ENCODE measurements at places on chromosomes 1 and 21.

GRCh38 chr1:204438628-204439027 is 27.0 kb upstream of the PPP1R15B start:
- DNase-seq, result peak; percentile 97

DNA sequence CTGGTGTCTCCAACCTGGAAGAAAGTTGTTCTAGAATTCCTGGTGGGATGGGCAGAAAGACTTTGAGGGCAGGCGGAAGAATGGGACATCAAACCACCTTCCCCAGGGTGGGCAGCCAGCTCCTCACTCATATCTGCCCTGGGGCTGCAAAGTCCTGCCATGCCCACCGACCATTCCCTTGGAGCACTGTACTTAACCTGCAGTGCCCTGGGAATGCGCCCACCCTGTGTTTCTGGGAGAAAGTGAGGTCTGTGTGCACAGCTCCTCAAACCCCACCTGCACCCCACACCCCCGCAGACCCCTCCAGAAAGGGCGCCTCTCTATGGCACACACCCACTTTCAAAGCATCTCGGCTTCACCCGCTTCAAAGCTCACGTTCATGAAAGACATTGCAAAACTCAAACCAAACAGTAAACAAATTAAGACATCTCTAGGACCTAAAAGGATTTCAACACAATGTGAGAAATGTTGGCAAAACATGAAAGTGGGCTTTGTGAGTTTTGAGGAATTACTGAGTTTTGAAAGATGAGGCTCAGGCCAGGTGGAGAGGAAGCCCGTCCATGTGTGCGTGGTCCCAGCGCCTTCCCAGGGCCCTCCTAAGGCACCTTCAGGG is 25.1 kb downstream of the KRTAP10-1 start:
- DNase-seq, result no peak

- DNase-seq, result no peak
These were observed 74.3 kb upstream of the VANGL1 start for GRCh38 chr1:115567431-115567830.

DNA sequence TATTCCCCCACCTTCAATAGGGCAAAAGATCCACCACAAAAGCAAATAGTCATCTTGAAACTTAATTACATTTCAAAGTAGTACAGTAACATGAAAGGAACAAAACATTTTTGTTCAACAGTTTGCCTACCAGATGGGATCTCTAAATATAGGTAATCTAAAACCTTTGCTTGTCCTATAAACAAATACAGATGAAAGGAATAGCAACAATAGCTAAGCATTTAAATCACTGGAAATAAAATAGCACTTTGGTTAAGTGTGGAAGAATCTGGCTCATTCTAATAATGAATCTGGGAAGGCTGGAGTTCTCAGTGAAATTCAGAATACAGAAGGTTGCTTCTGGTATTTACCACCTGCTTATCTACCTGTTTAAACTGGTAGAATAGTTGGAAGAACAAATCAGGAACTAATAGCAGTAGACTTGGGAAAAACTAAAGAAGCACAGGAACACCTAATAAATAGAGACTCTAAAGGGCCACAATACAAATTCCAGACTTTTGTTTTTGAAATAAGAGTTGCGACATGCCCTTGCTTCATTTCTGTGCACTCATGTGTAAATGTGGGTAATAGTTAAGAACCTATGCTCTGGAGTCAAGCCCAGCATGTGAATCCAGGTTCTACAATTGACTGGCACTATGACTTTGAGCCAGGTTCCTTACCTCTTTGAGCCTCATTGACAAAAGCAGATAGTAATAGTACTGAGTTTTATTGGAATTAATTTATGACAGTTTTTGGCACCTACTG is 2.3 kb upstream of the LYPLAL1 start:
- peak; percentile 53 for DNase-seq

DNA sequence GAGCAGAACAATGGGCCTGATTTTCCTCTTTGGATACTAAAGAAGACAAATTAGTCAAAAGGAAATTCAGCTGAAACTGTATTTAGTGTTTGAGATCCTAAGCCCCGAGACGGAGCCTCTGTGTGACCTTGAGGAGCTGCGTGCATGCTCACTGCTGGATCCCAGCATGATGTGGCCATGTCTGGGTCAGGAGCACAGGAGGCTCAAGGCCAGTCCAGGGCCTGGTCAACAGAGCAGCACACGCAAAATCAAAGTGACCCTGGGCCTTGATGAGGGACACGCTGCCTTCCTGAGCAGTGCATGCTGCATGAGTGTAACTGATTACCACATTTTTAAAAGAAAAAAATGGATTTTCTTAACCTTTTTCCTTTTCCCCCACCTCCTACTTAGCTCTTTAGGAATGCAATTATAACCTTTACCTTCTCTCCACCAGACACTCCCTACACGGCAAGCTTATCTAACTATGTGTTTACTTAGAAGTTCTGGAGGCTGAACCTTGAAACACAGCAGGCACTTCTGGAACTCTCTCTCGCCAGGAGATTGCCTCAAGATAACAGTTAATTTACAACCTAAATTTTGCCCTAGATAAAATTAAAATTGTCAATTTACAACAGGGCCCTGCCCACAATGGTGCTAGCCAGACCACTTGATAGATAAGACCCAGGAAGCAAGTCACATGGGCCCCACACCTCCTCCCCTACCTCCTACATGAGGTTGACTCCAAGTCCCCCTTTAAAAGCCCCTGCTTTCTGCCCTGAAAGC is 144.6 kb downstream of the LRIG2 start:
- DNase-seq, result no peak

- DNase-seq, result no peak
These were observed 22.2 kb upstream of the GBP1 start for GRCh38 chr1:89087241-89087640.

GRCh38 chr21:35226968-35227744 is 178.1 kb upstream of the RUNX1 start:
- no peak for DNase-seq

DNA sequence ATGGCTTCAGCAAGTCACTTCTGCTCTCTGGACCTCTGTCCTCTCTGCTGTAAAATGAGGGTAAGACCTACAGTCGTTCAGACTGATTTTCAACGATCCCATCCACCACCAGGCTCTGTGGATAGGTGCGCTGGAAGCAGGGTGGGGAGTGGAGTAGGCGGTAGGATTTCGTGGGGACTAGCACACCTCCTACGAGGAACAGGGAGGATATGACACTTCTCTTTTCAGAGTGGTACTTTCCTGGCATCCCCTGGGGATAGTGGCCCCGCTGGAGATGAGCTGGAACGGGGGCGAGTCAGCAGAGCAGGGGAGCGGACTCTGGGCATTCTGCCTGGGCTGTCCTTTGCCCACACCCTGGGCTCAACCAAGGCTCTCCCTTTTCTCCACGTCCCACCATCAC is 17.7 kb downstream of the ETNK2 start:
- no peak for DNase-seq

DNA sequence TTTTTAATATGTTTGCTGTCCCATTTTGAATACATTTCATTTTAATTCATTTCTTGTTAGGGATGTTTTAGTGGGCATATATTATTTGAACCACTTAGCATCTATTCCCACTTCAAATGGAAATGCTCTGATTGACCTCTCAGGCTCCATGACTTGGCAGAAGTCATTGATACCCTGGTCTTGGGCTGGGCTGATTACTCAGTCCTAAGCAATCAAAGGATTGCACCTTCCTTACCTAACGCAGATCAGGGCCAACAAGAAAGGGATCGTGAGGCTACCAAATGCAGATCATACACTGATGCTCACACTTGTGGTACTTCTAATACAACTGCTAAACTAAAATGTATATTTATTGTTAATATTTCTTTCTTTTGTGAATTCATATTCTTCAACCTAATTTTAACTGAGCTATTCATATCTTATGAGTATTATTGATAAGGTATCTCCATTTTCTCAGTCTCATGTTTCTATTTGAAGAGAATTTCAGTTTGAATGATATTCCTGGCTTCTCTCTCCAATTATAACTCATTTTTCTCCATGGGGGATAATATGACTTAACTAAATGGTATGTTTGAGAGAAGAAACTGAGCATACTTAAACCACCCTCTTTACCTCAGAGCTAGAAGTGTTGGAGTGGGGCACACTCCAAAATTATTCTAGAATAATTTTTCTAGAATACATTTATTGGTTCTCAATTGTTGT is 615.5 kb upstream of the ADAMTS5 start:
- no peak for DNase-seq
